Activated naive CD8-positive, alpha-beta T cell treated with anti-CD3 and anti-CD28 coated beads, Interleukin-2, amount 10 ng/mL, durations not matched to agents 7 days and 5 days (primary cell): ENCODE measurements at places on chromosomes 4 and X. TPM values are rescaled to one million over a fixed set of nuclear protein-coding genes. Genes with fewer than 3 reads are reported as not detected.

Gene UGT2B15
- total RNA-seq, result not detected

Gene TMEM192
- total RNA-seq, result 8.2 TPM

Gene RTL9
- total RNA-seq, result not detected

Gene RAB41
- total RNA-seq, result not detected

Gene SPP1
- total RNA-seq, result 19.4 TPM

Gene MAGEE2
- not detected for total RNA-seq

Gene HTRA3
- not detected for total RNA-seq

Gene SNX25
- total RNA-seq, result 15.9 TPM

Gene ACSL4
- 44.3 TPM for total RNA-seq

Gene CXXC4
- 0.11 TPM for total RNA-seq

Gene GPAT3
- total RNA-seq, result 3.1 TPM

Gene GRIA2
- not detected for total RNA-seq

Gene PPP1R2C
- total RNA-seq, result not detected

Gene NAA11
- total RNA-seq, result not detected

Gene KCNE5
- 0.40 TPM for total RNA-seq

Gene SPIN2A
- total RNA-seq, result 1.1 TPM

Gene AWAT2
- total RNA-seq, result not detected

Gene GABRB1
- total RNA-seq, result not detected

Gene SCARB2
- total RNA-seq, result 16.3 TPM

Gene PDK3
- 32.1 TPM for total RNA-seq

Gene RPL10
- 2,867 TPM for total RNA-seq

Gene BCOR
- total RNA-seq, result 46.4 TPM

Gene DDIT4L
- total RNA-seq, result 0.19 TPM

Gene SOX3
- not detected for total RNA-seq

Gene TMEM271
- not detected for total RNA-seq

Gene GBA3
- total RNA-seq, result not detected

Gene USP46
- 9.1 TPM for total RNA-seq

Gene TREX2
- 3.1 TPM for total RNA-seq

Gene MECP2
- 82.8 TPM for total RNA-seq

Gene ETDB
- not detected for total RNA-seq

Gene TTC29
- not detected for total RNA-seq

Gene RENBP
- 18.8 TPM for total RNA-seq

Gene BTK
- total RNA-seq, result 1.1 TPM

Gene DMRTC1
- total RNA-seq, result 0.31 TPM

Gene FDCSP
- total RNA-seq, result not detected

Gene AFM
- not detected for total RNA-seq

Gene NOA1
- 22.4 TPM for total RNA-seq

Gene BEND2
- not detected for total RNA-seq

Gene RAI2
- total RNA-seq, result not detected

Gene HTN3
- not detected for total RNA-seq

Gene TNMD
- total RNA-seq, result not detected

Gene PCDH7
- total RNA-seq, result not detected

Gene SPARCL1
- not detected for total RNA-seq

Gene LGI2
- total RNA-seq, result not detected

Gene VAMP7
- total RNA-seq, result 27.9 TPM

Gene TRIM60
- total RNA-seq, result not detected

Gene RELL1
- total RNA-seq, result 36.8 TPM

Gene CSAG3
- total RNA-seq, result not detected

Gene CD38
- total RNA-seq, result 99.9 TPM

Gene ASB9
- 0.83 TPM for total RNA-seq

Gene F9
- total RNA-seq, result not detected

Gene TIGD4
- 0.47 TPM for total RNA-seq

Gene DSPP
- not detected for total RNA-seq

Gene ZIC3
- total RNA-seq, result not detected

Gene USP17L19
- not detected for total RNA-seq

Gene USP11
- 101 TPM for total RNA-seq

Gene GYG2
- not detected for total RNA-seq
